Activated CD4-positive, CD25-positive, alpha-beta regulatory T cell treated with anti-CD3 and anti-CD28 coated beads, Interleukin-2, amount 50 U/mL, for 16 hours (primary cell): ENCODE measurements at places on chromosomes 7 and 10.

DNA sequence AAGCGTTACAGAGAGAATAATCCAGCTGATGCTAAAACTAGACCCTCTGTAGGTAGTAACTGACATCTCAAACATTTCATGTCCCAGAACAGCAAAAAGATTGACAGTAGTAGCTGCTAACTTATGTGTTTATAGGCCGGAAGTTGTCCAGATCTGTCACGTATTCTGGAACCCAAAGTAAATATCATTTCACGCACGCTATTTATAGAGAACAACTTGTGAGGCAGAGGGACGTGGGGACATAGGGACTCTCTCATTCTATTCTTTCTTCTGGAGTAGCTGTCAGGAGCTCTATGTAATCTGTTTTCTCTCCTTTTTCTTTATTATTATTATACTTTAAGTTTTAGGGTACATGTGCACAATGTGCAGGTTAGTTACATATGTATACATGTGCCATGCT lies 22.3 kb downstream of the AGK start:
- DNase-seq, result no peak

DNA sequence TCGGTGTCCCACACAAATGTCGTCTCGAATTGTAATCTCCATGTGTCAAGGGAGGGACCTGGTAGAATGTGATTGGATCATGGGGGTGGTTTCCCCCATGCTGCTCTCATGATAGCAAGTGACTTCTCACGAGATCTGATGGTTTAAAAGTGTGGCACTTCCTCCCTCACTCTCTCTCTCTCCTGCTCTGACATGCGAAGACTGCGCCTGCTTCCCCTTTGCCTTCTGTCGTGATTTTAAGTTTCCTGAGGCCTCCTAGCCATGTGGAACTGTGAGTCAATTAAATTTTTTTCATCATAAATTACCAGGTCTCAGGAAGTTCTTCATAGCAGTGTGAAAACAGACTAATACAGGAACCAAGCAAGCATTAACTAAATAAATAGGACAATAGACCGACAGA lies 229.1 kb downstream of the GFRA1 start:
- DNase-seq, result no peak

DNA sequence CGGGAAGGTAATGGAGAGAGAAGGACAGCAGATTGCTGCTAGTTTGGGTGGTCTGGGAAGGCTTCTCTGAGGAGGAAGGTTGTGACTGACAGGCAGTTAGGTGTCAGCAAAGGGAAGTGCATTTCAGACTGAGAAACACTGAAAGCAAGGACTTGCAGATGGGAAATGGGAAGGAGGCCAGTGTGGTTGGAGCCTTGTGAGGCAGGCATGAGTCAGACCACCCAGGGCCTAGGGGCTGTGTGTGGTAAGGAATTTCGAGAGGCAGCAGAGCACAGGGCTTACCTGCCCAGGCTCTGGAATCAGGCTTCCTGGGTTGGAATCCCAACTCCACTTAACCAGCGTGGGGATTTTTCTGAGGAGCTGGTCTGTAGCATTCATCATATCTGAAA lies 53.5 kb downstream of the NRF1 start:
- no peak for DNase-seq

DNA sequence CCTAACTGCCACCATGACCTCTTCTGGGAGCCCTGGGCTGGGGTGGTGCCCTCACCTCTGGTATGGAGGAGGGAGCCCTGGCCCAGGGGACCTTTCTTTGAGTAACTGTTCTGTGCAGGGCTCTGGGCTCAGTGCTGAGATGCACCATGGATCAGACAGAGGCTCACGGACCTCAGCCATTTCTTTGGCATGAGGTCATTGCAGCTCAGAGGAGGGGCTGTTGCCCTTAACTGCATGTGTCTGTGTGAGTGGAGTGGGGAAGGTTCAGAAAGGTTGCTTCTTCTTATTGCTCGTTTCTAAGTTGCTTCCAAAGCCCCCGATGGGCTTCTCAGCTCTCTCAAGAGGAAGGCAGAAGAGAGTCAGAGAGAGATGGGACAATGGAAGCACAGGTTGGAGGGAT lies 233.9 kb downstream of the RPS24 start:
- no peak for DNase-seq

- DNase-seq, result no peak
Measured at GRCh38 chr7:143271240-143271639, 8.0 kb downstream of the GSTK1 start.

DNA sequence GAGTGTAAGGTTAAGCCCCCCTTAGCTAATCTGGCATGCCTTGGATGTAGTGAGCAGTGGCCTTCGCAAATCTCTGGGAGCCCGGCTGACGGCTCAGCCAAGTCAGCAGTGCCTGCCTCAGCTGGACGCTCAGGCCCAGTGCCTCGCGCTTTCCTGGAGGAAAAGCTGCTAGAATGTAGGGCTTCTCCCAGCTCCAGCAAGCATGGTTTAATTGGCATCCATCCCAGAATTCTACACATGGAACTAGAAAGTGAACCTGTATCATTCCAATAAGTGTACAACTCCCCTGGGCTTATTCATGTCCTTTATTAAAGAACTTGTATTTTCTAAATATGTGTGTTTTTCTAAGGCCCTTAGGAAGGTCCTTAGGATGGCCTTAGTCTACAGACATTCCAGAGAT lies 287.8 kb upstream of the SHH start:
- no peak for DNase-seq

GRCh38 chr10:9209105-9209798 lies 1154.8 kb downstream of the GATA3 start:
- DNase-seq, result peak; percentile 52

DNA sequence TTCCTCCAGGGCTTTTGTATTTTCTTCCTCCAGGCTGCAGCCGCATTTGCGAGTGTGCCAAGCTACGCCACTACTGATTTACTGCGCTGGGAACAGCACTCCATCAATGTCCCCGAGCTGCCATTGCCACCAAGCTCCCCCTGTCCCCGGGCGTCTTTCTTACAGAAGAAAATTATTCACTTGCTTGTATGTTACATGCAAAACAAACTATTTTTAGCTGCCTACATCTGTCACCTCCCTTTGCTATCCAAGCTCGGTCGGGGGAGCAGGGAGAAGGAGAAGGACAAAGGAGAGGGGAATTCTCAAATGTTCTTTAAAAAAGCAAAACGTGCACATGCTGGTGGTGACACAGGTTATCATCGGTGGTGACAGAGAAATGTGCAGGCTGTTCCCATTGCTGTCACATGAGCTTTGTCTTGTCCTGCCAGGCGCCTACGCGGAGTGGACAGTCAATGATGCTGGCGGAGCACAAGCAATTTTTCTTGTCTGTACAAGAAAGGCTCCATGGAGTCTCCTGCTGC lies 93.1 kb downstream of the ADARB2 start:
- DNase-seq, result no peak

DNA sequence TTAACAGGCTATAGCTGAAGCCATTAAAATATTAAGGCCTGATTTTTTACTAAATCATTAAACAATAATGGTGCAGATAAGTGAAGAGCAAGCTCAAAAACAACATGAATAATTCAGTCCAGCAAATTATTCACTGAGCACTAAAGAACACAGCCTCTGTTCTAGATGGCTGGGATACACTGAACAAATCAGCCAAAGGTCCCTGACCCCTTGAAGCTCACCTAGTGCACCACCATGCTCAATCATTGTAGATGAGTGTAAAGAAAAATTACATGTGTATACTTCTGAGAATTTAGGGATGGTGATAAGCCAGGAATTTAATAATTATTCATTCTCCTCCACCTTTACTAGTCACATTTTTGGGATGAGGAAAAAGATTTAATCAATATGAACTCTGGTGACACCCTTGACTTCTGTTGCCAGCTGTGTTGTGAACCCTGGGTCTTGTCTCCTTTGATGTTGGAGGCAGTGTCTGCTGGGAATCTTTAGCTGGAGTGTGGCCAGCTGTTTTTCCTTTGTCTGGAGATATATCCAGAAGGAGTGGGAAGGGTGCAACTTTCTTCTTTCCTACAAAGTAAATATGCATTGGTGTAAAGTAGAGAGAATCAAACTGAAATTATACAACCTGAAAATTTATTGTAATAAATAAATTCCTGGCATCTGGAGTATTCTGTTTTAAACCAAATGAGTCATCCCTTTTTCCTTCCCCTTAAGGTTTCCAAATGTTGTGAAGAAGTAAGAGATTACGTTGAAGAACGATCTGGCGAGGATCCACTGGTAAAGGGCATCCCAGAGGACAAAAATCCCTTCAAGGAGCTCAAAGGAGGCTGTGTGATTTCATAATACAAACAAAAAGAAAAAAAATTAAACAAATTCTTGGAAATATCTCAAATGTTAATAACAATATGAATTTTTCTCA lies 4.0 kb downstream of the GNGT1 start:
- no peak for DNase-seq

DNA sequence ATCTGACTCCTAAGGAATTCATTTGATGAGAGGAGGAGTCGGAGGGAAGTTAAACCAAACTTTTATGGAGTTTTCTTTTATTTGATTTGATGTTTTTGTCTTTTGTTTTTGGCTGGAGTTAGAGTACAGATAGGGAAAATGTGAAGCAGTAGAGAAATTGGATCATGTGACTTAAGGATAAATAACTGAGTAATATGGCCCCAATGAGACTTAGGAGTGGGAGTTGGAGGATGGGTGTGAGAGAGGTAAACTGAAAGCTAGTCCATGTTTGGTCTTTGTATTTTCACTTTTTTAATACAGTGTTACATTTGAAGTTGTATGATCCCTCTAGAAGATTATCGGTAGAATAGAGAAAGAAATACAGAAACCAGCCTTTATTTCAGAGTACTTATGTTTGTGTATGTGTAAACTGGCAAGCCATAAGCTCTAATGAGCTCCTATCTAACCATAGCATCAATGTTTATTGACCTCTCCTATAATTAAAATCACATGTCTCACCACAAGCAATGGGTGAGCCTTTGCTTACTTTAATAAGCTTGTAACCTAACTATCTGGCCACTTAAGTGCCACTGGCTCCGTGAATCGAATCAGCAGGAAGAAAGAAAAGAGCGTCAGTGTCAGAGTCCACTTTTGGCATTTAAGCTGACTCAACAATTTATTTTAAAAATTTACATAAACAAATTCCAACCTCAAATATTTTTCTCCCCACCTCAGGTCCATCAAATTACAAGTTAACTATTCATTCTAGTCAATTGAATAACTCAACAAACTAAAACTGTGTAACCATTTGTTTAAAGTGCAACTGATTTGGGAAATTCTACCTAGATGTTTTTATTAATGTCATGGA lies 113.8 kb downstream of the EPDR1 start:
- DNase-seq, result no peak

GRCh38 chr7:132932296-132933071 lies 149.4 kb downstream of the CHCHD3 start:
- DNase-seq, result no peak

DNA sequence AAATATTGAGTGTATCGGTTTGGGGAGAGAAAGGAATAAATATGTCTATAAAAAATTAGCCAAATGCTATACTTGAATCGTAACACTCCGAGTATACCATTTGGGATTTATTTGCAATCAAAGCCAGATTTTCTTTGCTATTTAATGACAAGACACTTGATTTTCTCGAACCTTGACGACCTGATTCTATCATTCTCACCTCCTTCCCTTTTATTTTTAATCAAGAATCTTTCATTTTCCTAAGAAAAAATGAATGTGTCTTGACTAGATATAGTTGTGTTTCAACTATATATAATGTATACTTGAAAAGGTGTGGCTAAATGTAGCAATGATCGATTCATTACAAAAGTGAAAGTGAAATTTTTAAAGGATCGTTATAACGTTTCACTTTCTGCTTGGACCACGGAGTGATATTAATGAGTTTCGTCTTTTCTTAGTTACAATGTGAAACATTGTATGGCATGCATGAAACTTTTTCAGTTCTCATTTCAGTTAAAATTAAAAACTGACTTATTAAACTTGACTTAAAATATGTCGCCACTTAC lies 562 bp downstream of the NUB1 start:
- DNase-seq, result no peak

DNA sequence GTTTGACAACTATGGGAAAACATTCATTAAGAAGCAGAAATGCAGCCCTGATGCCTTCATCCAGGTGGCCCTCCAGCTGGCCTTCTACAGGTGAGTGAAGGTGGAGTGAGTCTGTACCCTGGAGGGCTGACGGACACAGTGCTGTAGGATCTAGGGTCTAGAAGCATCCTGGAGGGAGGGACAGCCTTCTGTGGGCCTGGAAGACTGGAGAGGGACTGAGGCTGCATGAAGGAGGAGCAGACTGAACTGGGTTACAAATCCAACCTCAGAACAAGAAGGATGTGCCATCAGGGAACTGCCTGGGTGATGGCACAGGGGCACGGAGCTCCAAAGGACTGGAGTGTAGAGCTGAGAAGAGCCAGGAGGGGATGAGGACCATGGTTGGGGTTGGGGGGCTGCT lies 27.5 kb upstream of the C10orf53 start:
- DNase-seq, result no peak

- DNase-seq, result no peak
Measured at GRCh38 chr10:46106410-46107255, 60.6 kb upstream of the MSMB start.

DNA sequence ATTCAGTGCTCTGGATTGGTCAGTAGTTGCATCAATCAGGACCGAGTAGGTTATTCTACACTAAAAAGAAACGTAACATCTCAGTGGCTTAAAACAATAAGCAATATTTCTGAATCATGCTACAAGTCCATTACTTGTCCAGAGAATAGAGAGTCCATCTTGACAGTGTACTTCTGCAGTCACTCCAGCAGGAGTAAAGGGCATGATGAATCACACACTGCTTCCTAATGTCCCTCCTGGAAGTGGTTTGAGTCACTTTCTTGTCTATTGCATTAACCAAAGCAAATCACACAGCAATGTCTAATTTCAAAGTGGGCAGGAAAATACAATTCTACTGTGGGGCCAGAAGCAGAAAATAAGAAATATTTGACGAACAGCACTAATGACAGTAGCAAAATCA lies 124.8 kb downstream of the TSPAN12 start:
- DNase-seq, result no peak

- DNase-seq, result no peak
Measured at GRCh38 chr7:124924906-124925305, 4.7 kb downstream of the POT1 start.

- no peak for DNase-seq
Measured at GRCh38 chr7:137962875-137963507, 38.9 kb downstream of the CREB3L2 start.

GRCh38 chr7:148255333-148255732 lies 335.2 kb upstream of the C7orf33 start:
- DNase-seq, result no peak

- no peak for DNase-seq
Measured at GRCh38 chr7:113143486-113144257, 25.3 kb upstream of the SMIM30 start.

DNA sequence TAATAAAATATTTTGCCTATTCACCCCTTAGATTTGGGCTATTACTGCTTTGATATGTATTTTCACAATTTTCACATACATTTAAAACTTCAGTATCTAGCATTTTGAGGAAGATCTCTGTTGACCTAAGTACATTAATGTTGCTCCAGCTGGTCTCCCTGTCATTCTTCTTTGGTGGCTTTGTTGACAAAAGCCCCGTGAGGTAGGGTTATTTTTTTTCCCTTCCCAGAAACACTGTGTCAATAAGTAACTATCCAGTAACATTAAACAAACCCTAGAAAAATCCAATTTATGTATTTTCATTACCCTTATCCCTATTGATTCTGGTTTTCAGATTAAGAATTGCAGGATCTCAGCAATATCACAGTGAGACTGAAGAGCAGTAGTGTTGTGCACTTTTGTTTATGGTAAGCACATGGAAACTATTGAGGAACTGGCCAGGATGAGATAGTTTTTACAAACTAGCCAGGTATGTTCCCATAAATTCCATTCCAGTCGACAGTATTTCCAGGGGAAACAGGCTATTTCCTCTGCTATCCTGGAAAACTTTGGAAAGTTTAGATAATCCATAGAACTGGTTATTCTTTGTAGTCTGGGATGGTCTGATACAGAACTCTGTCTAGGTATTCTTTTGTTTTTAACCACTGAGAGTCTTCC lies 198.2 kb downstream of the PON1 start:
- DNase-seq, result no peak

- DNase-seq, result no peak
Measured at GRCh38 chr10:64109926-64110495, 588.8 kb downstream of the REEP3 start.
